ENCODE measurements at places on chromosomes 16 and 17.

DNA sequence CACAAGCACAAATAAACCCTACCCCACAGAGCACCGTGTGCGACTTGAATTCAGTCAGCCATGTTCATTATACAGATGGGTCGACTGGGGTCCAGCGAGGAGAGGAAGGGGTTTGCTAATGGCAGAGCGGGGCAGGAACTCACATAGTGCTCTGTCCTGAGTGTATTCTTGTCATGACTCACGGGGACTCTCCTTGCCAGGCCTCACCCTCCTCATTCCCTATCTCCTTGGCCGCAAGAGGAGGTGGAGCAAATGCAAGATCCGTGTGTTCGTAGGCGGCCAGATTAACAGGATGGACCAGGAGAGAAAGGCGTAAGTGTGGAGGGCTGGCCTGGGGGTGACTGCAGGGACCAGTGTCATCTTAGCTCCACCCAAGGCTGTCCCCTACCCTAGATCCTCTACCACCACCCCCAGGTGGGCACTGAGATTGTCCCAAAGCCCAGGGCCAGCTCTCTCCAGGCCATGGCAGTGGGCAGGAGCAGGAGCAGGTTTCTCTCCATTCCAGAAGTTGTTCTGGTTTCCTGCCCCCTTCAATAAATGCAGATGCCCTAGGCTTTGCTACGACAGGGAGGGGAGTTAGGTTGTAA, 29.4 kb downstream of the SLC12A3 start:
- DNase-seq: no peak

- DNase-seq: no peak
These were observed 889 bp downstream of the MBTD1 start for GRCh38 chr17:51258756-51259563.

GRCh38 chr16:88713568-88714419, 7.5 kb downstream of the CTU2 start:
- no peak for DNase-seq

DNA sequence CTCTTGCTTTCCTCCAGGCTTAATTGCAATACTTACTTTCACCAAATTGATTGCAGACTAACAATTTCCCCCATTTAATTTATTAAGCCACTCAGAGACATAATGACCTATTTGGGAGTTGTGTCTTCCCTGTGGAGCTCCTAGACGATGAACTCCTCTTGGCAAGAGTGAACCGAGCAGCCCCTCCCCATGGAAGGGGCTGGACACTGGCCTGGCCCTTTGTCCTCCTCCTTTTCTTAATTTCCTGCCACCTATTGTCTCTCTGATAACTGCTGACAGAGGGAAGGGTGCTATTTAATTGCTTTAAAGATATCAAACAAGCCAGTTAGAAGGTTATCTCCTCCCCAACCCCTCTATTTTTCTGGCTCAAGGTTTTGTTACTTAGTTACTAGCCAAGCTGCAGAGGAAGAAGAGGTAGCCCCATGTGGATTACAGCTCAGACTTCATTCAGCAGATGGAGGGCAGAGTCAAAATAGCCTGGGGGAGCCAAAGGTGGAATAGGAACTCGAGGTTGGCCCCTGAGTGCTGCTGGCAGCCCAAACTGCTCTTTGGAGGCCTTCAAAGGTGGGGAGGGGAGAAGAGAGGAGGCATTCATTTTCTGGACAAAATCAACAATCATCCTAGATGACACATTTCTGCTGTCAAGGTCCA, 3.7 kb upstream of the SSTR2 start:
- no peak for DNase-seq

DNA sequence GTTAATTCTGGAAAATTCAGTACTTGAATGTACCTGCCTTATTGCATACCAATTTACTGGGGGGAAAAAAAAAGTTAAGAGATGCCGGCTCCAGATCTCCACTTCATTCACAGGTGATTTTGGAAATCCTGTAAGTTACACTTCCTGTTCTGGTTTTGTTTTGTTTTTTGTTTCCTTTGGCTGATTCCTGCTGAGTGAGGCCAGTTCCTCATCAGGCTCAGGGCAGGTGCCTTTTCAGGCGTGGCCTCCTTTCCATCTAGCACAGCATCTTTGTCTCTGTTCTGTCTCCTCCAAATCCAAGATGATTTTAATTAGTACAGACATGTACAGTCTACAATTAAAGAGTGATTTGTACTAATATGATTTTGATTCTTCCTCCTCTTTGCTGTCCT, 19.2 kb downstream of the CYB561 start:
- DNase-seq: no peak

DNA sequence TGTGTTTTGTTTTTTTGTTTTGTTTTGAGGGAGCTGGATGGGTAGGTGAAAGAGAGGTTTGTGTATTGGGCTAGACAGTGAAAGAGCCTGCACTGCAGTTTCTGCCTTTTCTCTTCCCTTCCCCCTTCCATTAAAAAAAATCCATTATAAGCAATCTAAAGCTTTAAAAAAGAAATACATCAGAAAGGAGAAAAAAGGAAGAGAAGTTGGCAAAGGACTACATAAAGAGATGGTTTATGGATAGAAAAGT, 10.7 kb upstream of the EEF2K start:
- no peak for DNase-seq

- DNase-seq: no peak
These were observed 385.5 kb downstream of the SEC14L1 start for GRCh38 chr17:77526259-77526711.

- DNase-seq: no peak
These were observed 12.7 kb downstream of the JUP start for GRCh38 chr17:41773731-41774193.

GRCh38 chr17:75109046-75109406, 743 bp upstream of the ARMC7 start:
- no peak for DNase-seq

DNA sequence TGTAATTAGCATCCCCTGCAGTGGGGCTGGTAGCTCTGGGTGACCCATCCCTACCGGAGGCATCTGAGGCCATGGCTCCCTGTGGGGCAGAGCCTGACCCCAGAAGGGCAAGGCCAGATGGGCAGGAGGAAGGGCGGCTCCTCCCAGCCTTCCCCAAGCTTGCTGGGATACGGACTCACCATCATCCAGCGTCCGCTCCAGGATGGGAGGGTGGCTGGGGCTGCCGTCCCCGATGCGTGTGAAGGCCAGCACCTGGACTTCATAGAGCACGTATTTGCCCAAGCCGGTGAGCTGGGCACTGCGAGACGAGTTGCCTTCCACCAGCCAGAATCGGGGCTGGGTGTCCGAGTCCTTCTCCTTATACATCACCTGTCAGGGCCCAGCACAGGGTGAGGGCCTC, 81.6 kb upstream of the CDC42EP4 start:
- no peak for DNase-seq
